ENCODE measurements at places on chromosomes 4 and X.

DNA sequence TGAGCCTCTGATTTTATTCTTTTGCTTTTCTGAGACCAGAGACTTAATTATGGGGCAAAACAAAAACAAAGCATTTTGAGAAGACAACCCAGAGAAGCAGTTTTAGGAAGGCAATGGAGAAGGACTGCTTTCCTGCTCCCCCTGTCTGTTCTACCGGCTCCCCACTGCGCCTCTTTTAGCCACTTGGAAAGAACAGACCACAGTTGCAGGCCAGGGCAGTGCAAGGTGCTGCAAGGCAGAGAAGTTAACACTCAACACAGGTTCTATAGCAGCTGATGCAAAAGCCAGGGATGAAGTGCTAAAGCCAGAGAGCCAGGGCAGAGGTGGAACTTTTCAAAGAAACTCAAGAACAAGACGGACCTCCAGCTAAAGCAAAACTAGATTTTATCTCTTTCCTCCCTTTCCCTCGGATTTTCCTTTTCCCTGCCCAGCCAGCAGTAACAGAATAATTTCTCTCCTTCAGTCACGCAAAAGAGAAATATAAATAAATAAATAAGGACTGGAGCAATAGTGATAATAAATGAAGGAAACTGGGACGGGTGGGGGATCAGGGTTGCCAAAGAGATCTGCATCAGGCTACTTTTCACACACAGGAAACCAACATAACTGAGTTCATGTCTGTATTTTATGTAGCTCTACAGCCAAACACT lies 10.4 kb downstream of the SH3RF1 start:
- DNase-seq: no peak

- DNase-seq: no peak
These were observed 44.3 kb downstream of the CNGA1 start for GRCh38 chr4:47972181-47972580.

- DNase-seq: no peak
These were observed 71.3 kb downstream of the HTRA3 start for GRCh38 chr4:8340781-8341241.

DNA sequence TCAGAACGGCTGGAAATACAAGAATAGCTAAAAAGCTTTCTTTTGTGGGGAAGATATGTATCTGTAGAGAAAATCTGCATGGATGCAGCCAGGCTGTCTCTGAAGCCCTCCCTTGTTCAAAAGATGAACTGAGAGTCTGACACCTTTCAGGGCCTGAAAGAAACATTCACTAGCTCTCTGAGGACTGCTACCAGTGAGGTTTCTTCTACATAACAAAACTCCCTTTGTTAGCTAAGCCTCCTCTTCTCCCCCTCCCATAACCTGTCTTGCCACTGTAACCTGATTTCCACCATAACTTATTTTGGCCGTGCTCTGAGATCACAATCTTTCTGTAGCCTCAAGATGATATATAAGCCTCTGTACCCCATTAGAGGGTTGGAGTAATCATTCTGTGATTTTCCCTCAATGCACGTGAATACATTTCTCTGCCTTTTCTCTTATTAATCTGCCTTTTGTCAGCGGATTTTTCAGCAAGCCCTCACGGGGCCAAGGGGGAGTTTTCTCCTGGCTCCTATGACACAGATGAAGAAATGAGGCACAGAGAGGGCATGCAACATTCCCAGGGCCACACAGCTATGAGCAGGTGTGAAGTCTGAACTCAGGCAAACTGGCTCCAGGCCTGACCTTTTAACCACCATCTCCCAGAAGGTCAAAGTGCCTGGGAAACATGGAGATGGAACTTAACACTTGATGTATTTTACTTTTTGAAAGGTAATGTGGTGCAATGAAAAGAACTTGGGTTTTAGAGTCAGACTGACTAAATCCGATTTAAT lies 161.6 kb upstream of the PRDX4 start:
- no peak for DNase-seq

GRCh38 chr4:182556580-182556979 lies 313.4 kb downstream of the TENM3 start:
- DNase-seq: no peak

- DNase-seq: no peak
These were observed 6.1 kb downstream of the TACC3 start for GRCh38 chr4:1727117-1728031.

DNA sequence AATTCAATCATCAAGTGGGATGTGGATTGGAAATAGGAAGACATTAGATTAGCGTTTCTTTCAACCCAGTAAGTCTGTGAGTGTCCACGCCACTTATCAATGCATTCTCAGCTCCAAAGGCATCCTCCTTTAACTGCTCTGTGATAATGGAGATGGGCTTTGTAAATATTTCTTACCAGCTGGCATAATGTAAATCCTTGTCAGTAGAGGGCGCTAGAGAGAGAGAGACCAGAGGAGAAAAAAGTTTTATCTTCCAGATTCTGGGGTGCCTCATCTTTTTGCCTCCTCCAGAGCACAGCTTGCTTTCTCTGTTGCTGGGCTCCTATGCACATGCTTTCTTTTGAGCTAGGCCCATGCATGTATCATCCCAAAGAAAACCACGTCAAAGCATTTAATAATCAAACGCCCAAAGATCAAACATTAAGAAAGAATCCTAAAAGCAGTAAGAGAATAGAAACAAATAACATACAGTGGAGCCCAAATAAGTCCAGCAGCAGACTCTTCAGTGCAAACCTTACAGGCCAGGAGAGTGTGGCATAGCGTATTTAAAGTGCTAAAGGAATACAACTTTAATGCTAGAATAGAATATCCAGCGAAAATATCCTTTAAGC lies 9.6 kb upstream of the MTMR1 start:
- no peak for DNase-seq

DNA sequence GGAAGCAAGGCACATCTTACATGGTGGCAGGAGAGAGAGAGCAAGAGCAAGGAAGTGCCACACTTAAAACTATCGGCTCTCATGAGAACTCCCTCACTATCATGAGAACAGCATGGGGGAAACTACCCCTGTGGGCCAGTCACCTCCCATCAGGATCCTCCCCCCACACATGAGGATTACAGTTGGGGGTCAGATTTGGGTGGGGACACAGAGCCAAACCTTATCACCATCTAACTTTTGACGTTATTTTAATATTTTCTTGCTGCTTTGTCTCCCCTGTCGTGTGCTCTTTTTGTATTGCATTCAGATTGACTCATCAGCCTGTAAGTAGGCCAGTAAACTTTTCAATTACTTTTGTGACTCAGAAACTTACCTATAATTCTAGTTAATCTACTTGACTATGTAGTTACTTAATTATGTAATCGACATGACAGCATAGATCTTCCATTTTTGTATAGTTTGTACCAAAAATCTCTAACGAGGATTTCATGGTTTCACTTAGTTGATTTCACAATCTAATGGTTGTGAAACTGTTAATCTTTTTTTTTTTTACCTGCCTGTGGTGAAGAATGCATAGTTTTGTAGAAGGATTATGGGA lies 18.3 kb downstream of the STIM2 start:
- no peak for DNase-seq

DNA sequence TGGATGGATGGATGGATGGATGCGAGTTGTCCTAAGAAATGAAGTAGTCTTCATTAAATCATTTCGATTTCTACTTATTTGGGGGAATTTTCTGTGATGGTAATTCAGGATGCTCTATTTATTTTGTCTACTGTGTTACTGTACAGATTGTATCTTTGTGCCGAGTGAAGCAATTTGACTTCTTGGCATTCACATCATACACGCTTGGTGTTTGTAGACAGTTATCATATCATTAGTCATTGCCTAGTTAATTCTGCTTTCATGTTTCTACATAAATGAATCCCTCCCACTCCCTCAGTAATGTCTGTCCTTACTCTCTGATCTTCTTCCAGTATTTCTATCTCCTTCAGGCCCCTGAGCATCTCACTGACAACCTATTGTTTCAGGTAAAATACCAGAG lies 64.0 kb downstream of the RASGEF1B start:
- no peak for DNase-seq

- DNase-seq: no peak
These were observed 449.2 kb downstream of the GRXCR1 start for GRCh38 chr4:43341741-43342140.

DNA sequence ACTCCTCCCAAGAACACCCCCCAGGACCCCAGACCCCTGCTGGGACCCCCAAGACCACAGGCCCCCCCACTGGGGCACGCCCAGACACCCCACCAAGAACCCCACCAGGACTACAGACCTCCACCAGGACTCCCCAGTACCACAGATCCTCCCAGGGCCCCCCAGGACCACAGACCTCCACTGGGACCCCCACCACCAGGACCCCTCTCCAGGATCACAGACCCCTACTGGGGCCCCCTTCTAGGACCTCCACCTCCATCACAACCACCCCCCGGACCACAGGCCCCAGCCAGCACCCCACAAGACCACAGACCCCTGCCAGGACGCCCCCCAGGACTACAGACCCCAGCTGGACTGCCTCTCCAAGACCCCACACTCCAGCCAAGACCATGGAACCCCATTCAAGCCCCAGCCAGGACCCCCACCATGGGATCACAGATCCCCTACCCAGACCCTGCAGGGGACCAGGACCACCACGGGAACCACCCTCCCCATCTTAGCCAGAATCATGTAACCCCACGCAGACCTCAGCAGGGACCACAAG lies 855 bp upstream of the DHRSX start:
- DNase-seq: no peak

GRCh38 chrX:37424000-37424429 lies 74.9 kb downstream of the PRRG1 start:
- DNase-seq: no peak

DNA sequence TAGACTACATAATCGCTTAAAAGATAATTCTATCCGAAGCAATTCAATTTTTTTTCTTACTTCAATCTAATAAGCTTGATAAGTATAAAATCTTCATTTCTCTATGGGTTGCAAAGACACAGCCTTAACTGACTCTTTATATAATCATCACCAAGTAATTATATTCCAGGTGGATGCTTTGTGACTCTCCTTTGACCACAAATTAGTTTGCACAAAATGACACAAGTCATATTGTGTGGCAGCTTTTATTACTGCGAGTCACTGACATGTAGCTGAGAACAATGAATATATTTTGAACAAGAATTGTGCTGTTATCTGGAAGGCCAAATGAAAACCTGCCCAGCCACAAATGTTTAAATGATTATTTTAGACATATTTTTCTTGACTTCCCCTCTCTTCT lies 1727.8 kb downstream of the ARAP2 start:
- no peak for DNase-seq

DNA sequence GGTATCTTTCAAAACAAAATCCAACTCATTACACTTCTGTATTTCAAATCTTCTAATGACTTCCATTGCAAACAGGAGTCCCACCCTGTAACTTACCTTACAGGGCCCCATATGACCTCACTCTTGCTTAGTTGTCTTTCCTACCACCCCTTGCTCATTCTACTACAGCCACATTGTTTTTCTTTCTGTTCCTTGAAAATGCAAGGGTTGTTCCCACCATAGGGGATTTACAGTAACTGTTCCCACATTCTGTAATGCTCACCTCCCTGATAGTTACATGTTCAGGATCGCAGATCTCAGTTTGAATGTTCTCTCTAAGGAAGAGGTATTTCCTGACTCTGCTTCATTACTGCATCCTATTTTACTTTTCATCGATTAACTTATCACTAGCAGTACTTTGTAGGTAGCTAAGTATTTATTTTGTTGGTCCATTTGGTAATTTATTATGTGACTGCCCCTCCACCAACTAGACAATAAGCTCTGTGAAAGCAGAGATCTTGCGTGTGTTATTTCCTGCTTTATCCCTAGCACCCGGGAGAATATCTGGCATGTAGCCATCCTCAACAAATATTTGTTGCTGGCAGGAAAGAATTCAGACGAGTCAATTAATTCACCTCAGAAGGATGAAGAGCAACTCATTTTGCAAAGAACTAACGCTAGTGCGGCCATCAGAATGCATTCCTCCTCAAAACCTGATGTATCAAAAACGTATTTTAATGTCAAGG lies 21.4 kb downstream of the MAOB start:
- DNase-seq: no peak

- DNase-seq: no peak
These were observed 2236.0 kb upstream of the AGA start for GRCh38 chr4:179678093-179678814.

DNA sequence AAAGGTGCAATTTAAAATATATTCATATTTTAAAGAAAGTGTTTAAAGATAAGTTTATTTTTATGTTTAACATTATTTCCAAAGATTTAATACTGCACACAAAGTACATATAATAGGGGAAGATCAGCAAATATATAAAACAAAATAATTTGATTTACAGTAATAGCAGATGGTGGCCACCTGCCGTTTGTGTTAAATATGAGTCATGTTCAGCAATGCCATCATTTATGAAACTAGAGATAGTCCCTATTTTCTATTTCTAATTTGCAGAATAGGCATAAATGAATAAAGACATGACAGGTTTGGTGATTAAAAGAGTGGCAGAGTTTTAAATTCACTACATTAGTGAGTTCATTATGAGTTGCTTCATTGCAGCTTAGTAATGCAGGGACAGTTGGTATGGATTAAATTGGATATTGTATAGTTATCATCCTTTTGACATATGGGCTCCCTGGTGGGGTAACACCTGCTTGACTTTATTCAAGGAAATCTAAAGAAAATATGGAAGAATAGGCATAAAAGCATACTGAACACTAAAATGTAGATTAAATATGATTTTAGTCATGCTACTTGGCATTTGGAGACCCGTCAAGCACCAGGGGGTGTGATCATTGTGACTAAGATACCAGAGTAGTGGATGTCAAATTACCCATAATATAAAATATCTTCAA lies 78.8 kb upstream of the BANK1 start:
- DNase-seq: peak; percentile 13

- no peak for DNase-seq
These were observed 156.1 kb downstream of the STPG2 start for GRCh38 chr4:97987019-97987648.

DNA sequence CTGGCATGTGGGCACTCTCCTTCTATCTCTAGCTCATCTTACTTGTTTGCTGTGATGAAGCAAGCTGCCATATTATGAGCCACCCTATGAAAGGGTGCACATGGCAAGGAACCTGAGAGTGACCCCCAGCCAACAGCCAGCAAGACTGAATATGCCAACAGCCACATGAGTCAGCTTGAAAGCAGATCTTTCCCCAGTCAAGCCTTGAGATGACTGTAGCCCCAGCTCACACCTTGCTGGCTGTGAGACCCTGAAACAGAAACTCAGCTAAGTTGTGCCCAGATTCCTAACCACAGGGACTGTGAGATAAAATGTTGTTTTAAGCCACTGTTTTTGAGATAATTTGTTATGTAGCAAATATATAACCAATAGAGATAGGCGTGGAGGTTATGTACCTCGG lies 36.2 kb downstream of the KDM5C start:
- DNase-seq: no peak

- no peak for DNase-seq
These were observed 1.3 kb downstream of the AFF1 start for GRCh38 chr4:86935853-86936733.

GRCh38 chr4:3525532-3526430 lies 6.4 kb downstream of the LRPAP1 start:
- DNase-seq: no peak

DNA sequence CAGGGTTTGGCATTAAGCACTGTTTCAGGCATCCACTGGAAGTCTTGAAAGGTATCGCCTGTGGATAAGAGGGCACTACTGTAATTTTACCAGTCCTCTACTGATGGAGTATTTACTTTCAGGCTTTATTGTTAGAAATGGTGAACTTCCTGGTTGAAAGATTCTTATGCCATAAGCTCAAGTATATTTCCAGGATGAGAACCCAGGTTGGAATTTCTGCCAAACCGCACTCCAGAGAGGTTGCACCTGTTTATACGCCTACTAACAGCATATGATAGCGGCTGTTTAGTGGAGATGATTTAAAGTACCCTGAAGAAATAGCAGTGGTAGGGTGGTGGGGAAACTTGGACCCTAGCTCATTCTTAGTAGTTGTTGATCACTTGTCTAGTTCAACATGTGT lies 9.9 kb downstream of the FNIP2 start:
- no peak for DNase-seq

- DNase-seq: no peak
These were observed 113.8 kb downstream of the ADRA2C start for GRCh38 chr4:3879681-3880614.
